ENCODE measurements at places on chromosomes 5 and 9.

DNA sequence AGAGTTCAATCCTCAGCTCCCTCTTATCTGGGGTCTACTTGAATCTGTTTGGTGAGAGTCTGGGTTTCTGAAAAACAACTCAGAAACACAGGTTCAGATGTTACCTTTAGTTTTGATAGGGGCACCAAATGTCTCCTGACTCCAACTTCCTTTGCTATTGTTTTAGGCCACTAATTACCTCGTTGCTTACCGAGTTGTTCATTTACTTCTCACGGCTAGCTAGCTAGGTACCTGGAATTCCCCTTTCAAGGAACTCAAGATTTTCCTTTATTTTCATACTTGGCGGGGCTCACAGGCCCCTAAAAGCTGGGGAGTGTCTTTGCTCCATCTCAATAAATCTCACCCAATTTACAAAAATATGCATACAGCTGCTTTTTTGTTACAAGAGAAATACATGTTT lies 111.4 kb downstream of the SLC28A3 start:
- DNase-seq: no peak

DNA sequence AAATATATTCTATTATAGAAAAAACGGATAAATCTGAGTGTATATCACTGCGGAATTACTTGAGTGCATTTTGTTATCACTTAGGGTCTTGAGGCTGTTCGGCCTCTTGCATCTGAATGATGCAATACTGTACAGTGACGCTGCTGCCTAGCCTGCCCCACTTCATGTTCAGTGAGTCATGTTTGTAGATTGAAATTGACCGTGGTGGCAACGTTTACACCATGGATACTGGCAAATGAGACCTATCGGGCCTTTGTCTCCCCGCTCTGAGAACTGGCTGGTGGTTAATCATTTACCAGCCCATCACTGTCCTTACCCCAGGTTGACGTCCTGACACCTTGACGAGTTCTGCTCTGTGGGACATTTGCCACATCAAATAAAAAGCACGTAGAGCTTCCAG lies 510.1 kb upstream of the ADAMTS16 start:
- no peak for DNase-seq

GRCh38 chr9:96140296-96141127 lies 161.5 kb downstream of the HSD17B3 start:
- no peak for DNase-seq

DNA sequence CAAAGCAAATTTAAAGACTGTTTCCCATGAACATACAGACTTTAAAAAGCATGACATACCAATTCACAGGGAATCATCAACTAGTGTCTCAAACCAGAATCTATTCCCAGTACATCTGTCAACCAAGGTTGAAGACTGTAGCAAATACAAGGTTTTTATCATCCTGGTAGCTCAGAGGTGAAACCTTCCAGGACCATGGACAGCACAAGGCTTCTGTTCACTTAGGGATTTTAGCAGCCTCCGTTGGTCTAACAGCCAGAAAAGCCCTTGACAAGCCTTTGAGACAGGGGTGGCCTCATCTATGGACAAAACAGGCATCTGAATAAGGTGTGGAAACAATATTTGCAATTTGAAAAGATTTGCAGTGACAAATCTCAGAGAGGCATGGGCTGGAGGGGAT lies 119.0 kb downstream of the TRIM32 start:
- no peak for DNase-seq

- DNase-seq: no peak
Observed at GRCh38 chr5:75044406-75044805, 8.0 kb downstream of the GCNT4 start.

GRCh38 chr5:170217831-170218230 lies 15.0 kb upstream of the C5orf58 start:
- DNase-seq: no peak

- no peak for DNase-seq
Observed at GRCh38 chr5:176943816-176944215, 44.7 kb upstream of the HK3 start.

DNA sequence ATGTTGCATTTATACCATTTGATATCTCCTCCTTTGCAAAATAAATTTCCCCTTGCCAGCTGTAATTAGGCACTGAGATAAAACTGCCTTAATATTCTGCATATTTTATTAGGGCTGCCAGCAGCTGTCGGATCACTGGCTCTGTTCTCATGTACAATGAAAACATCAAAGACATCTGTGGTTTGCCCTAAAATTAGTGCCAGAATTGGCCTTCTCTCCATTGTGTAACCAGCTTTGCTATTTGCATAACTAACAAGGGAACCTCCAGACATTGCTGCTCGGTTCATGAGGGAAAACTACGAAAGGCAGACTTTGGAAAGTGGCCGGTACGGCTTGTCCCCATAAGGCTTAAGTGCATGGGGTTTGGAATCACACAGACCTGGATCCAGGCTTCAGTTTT lies 45.5 kb upstream of the KIF2A start:
- no peak for DNase-seq

DNA sequence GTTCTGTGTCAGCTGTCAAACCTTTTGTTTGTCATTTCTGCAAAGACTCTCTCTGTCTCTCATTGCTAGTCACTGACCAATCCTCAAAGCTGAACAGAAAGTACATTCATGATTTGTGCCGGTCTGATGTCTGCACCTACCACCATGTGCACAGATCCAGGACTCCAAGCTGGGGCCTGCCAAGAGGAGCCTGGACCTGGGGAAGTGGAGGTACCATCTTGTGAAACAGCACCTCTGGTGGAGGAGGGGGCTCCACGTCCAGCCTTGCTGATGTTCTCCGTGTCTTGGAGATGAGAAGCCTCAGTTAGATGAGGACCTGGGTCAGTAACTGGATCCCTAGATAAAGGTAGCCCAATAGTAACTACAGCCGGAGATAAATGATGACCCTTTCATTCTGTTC lies 98.9 kb downstream of the TENT4A start:
- DNase-seq: no peak

DNA sequence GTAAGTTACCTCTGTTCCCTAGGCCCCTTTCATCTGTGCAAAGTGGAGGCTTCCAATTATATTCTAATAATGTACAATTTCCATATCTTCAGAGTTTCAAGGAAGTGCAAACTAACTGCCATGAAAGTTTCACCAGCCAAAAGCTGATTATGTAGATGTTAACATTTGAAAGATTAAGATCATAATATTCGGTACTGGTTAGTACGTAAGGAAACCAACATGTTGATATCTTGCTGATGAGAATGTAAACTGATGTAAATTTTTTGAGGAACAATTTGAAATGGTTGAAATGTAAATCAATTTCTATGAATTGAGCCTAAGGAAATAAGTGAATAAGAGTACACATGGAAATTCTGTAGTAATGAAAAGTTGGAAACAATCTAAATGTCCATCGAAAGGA lies 12.9 kb upstream of the KLF4 start:
- DNase-seq: no peak
